RPMI7951 (cell line): ENCODE measurements at places on chromosomes 6 and 20. TPM values are rescaled to one million over a fixed set of nuclear protein-coding genes. Genes with fewer than 3 reads are reported as not detected.

Gene HS3ST5
- total RNA-seq, result not detected in 2 replicates

Gene RGS17
- 3.2 and 4.4 TPM in 2 replicates for total RNA-seq

Gene RSPO3
- total RNA-seq, result not detected in 2 replicates

Gene GNAS
- total RNA-seq, result 853 and 1,108 TPM in 2 replicates

Gene SEMG2
- total RNA-seq, result not detected in 2 replicates

Gene PRDM13
- total RNA-seq, result under 0.01 TPM in 1 of 2 replicates, not detected in the other

Gene SLC32A1
- not detected in 2 replicates for total RNA-seq

Gene CD93
- total RNA-seq, result under 0.01 TPM in 1 of 2 replicates, not detected in the other

Gene TMEM170B
- total RNA-seq, result 0.39 and 0.60 TPM in 2 replicates

Gene GJA10
- total RNA-seq, result not detected in 2 replicates

Gene ANGPT4
- not detected in 2 replicates for total RNA-seq
